ENCODE measurements at places on chromosomes 7 and 10.

- DNase-seq: no peak
Observed at GRCh38 chr10:7813481-7813880, 4.8 kb upstream of the TAF3 start.

- DNase-seq: no peak
Observed at GRCh38 chr10:4069491-4069890, 284.5 kb upstream of the KLF6 start.

DNA sequence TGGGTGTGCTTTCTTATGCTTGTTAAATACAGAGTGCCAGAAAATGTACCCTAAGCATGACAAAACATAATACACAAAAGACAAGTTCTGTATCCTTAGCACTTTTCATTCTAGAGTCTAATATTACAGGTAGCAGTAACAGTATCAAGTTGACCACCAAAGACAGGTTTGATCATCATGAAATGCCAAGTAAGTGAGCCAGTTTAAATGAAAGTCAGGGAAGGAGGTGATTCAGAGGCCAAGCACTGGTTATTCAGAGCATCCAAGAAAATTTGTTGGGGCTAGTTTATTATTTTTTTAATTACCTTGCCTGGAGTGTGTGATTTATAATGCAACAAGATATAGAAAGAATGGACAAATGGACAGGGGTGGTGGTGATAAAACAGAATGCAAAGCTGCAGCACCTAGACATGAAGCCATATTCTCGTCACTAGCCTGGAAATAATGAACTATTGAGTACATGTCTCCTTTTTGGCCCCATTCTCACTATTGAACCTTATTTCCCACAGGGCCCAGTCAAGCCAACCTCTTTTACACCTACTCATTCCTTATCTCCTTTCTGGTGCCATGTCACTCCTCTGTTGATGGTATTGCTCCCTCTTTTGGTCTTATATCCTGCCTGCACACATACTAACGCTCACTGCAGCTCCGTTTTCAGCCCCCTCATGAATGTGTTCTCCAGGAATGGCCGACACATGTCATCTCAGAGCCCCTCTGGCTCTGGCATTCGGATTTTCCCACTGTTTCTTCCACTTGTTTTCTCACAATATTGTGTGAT is 78.6 kb upstream of the GLCCI1 start:
- DNase-seq: no peak

GRCh38 chr7:139896831-139897230 is 67.8 kb downstream of the TBXAS1 start:
- DNase-seq: no peak

GRCh38 chr7:100752994-100753393 is 19.6 kb downstream of the ZAN start:
- DNase-seq: no peak

DNA sequence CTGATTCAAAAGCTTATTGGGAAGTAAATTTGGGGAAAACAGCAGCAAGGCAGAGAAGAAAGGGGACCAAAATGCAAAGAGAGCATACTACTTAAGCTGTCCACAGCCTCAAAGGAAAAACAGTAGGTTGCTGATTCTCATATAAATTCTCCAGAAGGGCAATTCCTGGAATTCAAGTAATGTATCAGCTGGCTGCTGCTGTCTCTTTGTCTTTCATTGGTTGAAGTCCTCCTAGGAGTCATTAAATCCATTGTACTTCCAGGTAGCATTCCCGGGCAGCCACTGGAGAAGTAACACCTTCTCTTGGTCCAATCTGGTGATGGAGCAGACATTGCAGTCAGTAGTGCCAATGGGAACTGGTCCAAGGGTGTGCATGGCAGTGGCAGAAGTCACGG is 22.7 kb downstream of the BET1 start:
- no peak for DNase-seq

DNA sequence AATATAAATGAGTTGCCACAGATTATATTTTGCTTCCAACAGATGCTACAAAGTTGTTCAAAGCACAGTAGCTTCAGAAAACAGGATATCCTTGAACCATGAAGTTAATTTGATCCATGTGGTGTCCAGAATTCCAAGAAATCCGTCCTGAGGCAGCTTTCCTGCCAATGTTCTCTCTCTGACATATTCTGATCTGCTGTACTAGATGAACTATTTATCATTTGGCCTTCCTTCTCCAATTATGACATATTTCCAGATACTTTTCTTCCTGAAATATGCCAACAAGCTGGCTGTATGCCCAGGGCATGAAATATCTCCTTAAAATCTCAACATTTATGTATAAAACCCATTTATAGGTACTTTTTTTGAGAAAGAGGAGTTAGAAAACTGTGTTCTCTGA is 141.1 kb downstream of the SPAG6 start:
- no peak for DNase-seq

- no peak for DNase-seq
Observed at GRCh38 chr10:123757853-123758252, 91.7 kb downstream of the GPR26 start.

DNA sequence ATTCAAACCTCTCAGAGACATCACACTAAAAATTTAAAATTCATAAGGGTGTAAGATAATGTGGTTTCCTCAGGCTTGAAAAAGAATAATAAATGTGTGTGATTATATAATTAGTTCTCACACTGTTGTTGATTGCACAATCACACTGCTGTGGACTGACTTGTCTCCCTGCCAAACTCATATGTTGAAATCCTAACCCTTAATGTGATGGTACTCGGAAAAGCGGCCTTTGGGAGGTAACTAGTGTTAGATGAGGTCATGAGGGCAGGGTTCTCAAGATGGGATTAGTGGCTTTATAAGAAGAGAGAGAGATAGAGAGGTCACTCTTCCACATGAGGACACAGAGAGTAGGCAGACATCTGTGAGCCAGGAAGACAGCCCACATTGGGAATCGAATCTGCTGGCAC is 128.5 kb upstream of the COL1A2 start:
- DNase-seq: no peak

GRCh38 chr7:154372011-154372601 is 319.9 kb downstream of the DPP6 start:
- DNase-seq: no peak

DNA sequence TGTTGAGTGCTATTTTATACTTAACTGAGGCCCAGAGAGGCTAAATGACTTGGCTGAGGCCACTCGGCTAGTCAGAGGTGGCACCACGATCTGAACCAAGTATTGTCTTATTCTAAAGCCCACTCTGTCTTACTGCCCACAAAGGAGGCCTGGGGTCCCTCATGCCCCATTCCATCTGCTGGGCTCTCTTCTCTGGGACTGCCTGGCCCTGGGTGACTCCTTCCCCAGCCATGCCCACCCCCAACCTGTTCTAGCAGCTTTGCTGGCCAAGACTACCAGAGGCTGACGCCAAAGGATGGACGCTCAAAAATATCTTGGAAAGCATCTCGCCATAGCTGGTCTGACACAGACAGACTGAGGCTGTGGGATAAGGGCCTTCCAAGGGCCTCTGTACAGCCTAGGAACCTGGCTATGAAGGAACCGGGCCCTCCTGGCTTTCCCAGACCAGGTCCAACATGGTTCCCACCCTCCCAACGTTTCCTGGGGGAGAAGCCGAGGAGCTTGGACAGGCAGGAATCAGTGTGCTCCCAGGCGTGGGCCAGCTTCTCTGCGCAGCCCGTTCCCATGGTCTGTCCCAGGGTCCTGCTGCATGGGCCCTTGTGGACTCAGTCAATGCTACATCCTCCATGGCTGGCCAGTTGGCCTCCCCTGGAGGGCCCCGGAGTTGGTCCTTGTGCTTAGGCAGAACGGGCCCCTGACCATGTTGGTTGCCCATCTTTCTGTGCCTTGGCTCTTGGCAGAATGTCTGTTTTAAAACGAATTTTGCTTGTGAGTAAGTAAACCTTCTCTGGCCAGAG is 11.7 kb downstream of the HSPA12A start:
- DNase-seq: no peak

GRCh38 chr10:21724687-21725367 is 190.8 kb downstream of the MLLT10 start:
- peak; percentile 6 for DNase-seq

DNA sequence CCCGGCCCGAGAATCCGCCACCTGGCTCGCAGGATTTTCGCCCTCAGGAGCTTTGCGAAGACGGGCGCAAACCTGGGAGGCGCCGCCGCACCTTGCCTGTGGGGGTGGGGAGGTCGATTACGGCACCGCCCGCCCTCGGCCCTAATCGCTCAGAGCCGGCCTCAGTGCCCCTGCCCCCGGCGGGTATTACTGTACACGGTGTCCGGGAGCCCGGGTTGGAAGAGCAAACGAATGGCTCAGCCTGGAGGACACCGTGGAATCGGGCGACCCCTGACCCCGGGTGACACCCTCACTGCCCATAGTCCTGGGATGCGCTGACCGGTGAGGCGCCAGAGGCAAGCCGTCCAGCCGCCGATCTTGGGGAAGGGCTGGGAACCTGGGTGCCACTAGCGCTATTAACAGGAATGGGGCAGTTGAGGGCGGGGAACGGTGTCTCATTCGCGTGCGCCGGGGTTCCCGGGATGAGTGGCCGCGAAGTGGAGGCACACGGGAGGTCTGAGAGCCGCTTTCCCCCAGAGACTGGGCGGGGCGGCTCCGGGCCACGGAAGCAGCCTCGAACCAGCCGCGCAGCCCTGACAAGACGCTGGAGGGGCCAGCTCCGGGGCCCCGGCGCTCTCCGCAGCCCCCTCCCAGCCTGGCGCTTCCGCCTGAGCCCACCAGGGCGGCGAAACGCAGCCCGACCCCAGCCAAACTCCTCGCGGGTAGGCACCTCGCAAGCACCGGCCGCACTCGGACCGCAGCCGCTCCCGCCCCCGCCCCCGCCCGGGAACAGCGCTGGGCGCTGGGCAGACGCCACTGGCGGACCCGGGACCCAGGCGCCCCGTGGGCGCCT is 167.5 kb downstream of the NRF1 start:
- DNase-seq: no peak

DNA sequence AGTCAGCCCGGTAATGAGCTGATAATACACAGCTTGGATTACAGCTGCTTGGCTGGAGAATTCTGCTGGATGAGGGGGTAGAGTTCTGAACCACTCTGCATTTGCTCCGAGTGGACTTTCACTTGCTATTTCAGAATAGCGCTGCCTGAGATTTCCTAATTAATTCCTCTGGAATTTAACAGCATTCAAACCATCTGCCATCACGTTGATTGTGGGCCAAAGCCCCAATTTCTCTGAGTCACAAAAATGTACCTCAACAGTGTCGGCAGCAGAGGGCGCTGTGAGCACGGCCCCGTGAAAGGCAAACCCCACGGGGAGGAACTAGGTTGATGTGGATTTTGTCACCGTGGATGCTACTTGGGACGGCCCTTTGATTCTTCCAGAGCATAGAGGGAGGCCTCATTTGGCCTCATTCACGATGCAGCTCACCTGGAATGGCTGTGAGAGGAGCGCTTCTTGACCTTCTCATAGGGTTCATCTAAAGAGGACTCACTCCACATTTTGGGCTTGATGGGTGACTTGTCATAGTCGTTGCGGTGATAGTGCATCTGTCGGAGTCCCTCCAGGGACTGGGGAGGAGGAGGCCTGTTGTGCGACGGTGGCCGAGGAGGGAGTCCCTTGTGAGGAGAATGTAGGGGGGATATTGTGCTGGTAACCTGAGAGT is 73.3 kb downstream of the PRPF18 start:
- DNase-seq: peak; percentile 53

- DNase-seq: no peak
Observed at GRCh38 chr7:20412032-20412431, 81.3 kb downstream of the ITGB8 start.

DNA sequence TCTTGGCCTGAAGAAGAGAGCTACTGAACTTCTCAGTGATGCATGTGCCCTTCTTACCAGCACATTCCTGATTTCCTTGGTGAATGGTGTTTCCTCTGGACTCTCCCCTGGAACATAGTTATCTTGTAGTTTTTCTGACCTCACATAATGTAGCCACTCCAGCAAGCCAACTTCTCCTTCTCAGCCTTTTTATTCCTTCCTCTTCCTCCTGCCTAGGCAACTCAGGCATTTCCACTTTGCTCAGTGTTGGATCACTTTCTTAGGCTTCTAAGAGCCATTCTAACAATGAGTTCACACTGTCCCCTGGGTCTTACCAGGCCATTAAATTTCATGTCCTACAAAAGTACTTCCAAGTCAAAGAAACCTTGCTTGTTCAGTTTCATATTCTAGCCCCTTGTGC is 3.6 kb upstream of the PTTG1IP2 start:
- DNase-seq: no peak

- DNase-seq: no peak
Observed at GRCh38 chr10:113093188-113094113, 143.4 kb downstream of the TCF7L2 start.

DNA sequence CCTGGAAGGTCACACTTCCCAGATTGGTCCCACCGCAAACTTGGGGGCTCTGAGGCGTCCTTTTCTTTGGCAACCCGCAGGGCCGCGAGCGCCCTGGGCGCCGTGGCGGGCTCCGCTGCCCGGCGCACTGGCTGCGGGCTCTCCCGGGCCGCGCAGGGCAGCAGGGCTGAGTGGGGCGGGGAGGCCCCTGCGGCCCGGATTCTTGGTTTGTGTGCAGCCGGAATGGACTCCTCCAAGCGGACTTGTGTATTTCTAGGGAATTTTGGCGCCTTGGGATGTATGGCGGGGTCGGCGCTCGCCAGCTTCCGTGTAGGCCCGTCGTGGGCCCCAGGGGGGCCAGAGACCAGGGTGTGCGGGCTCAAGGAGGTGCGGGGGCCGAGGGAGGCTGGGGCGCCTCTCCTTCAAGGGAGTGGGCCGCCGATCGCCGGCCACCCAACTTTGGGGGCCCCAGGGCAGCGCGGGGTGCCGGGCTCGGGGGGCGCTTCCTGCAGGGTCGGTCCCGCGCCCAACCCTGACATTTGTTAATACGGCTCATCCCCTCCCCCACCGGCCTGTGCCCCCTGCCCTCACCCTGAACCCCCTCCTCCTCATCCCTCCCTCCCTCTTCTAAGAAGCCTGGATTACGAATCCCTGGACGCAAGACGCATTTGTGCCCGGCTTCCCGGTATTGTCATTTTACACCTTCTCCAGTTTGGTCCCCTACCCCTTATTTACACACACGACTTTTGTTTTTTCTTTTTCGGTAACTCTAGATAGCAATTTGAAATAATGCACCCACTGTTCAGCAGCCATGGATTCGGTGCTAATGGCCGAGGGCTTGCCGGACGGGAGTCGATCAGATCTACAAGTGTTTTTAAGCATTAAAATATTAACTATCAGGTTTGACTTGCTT is 2.5 kb downstream of the TCF7L2 start:
- DNase-seq: no peak

GRCh38 chr7:44384586-44385433 is 59.4 kb upstream of the CAMK2B start:
- DNase-seq: no peak

DNA sequence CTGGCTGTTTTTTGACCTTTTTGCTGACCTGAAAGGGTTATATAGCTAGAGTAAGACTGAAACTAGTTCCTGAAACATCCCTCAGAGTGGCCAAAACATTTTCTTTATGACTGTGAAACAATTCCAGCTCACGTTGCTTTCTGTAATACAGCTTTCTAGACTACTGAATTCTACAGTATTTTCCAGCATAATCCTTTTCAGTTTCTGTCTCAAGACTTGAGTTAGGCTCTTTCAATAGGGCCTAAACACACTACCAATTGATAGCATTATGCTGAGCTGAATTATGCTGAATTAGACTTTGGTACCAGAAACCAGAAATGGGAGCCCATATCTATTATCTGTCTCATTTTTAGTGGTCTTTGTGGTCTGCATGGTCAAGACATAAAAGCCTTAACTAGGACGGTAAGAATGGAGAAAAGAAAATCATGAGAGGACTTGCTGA is 72.6 kb downstream of the EPDR1 start:
- no peak for DNase-seq

Measured in stimulated activated CD4-positive, alpha-beta T cell treated with anti-CD3 and anti-CD28 coated beads, Interleukin-2, amount 100 ng/mL, for 4 hours (primary cell).